Erythroblast (primary cell): ENCODE measurements at places on chromosomes 6 and 20.
A peak's percentile ranks its signal among the peaks of the same experiment; 100 is the strongest.

GRCh38 chr6:20716865-20717264 lies 182.6 kb downstream of the CDKAL1 start:
- no peak for DNase-seq

DNA sequence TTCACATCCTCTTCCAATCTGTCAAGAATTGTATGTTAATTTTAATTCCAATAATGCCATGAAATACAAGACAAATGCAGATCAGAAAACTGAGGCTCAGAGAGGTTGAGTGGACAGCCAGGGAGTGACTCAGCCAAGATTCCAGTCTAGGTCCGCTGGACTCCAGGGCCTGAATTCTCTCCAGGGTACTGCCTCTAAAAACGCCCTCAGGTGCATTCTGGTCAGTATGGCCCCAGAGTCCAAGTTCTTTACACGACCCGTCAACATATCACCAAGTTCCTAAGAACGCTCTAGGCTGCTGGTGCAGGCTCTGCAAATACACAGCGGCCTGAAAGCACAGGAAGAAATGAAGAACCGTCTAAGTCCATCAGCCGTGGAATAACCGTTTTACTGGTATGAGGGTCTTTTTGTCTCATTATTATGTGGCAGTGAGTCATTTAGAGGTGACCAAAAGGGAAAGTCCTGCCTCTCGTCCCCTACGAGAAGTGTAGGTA lies 709 bp upstream of the ASXL1 start:
- DNase-seq = peak; percentile 70

- no peak for DNase-seq
Observed at GRCh38 chr20:41004531-41005360, 23.9 kb upstream of the TOP1 start.

GRCh38 chr6:82144007-82144851 lies 103.3 kb downstream of the IBTK start:
- DNase-seq = no peak

GRCh38 chr6:151440930-151441329 lies 11.0 kb downstream of the RMND1 start:
- DNase-seq = peak; percentile 34

GRCh38 chr6:79468116-79468515 lies 69.1 kb downstream of the LCA5 start:
- DNase-seq = no peak

DNA sequence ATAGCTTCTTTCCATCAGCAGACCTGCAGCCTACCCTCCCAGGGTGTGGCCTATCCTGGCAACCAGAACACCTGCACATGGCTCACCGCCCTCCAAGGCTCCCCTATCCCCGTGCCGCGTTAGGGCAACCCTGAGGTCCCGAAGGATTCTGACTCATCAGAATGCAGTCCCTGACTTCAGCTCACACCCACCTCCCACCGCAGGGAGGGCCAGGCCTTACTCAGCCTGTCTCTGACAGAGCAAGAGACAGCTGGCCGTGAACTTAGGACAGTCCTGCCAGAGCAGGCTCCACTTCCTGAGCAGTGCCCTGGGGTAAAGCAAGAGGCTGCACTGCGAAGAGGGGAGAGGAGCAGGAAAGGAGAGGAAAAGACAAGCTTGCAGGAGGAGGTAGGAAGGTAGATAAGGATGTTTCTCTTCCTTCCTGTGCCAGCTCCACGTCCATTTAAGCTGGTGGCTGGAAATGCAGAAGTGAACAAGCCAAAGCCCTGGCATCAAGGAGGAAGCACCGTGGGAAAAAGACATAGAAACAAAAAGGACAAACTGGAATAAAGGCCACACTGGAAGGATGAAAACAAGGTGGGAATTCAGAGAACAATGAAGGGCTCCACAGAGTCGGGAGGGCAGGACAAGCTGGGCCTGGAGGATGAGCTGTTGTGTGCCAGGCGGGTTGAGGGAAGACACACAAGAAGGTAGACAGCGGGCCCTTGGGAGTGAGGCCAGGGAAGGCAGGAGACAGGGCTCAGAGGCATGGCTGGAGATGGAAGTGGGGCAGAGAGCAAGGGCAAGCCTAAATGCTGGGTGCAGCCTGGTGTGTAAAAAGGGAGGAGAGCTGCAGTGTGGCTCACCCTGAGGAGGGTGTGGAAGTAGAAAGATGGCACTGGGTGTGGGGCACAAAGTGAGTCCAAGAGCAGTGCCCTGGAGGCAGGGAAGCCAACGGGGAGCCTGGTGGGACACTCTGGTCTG lies 102.7 kb downstream of the SLC23A2 start:
- no peak for DNase-seq

DNA sequence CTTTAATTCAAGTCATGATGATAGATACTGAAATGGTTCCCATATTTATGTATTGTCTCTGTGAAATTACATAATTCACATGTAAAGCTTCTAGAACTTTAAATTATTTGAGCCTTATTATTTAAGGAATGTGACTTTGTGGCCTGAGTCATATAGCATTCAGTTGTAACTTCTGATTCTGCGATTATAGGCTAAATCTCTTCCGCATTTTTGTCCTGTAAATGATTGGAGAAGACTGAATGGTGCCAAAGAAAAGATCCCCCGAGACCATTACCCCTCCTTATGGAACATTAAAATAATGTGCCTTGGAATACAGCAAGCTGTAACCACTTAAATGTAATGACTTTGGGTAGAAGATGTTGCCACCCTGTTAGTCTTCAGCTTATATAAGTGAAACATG lies 63.3 kb upstream of the MAP7 start:
- no peak for DNase-seq

GRCh38 chr6:168886964-168887363 lies 366.7 kb downstream of the THBS2 start:
- no peak for DNase-seq

DNA sequence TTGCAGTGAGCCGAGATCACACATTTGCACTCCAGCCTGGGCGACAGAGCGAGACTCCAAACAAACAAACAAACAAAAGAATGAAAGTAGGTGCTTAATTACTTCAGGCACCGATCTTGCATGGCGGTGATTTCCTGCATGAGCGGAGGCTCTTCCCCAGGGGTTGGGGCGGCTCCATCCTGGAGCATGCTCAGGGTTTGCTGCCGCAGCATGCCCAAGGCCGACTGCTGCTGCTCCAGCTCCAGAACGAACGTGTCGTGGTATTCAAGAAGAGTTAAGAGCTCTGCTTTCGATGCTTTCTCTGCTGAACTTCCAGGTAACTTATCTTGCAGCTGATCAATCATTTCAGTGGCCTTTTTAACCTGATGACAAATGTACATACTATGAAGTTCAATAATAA lies 313.8 kb downstream of the SYNE1 start:
- no peak for DNase-seq

GRCh38 chr6:53280207-53280606 lies 68.5 kb downstream of the ELOVL5 start:
- DNase-seq = no peak

DNA sequence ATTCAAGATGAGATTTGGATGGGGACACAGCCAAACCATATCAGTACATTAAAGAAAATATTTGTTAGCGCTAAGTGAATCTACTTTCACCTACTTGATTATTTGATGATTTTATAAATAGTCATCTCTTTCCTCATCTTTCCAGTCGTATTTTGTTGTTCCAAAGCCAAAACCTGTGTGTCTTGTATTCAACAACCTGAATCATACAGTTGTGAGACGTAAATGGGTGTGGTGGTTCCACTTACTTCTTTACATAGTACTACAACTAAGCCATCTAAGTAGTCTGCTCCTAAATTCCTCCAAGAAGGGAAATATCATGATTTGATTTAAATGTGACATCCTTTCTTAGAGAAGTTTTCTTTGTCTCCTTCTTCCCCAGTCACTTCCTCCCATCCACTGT lies 132.8 kb downstream of the ESR1 start:
- DNase-seq = no peak

- peak; percentile 88 for DNase-seq
Observed at GRCh38 chr20:53869466-53870258, 200.7 kb downstream of the BCAS1 start.

- DNase-seq = peak; percentile 45
Observed at GRCh38 chr20:408843-409696, 971 bp downstream of the RBCK1 start.

DNA sequence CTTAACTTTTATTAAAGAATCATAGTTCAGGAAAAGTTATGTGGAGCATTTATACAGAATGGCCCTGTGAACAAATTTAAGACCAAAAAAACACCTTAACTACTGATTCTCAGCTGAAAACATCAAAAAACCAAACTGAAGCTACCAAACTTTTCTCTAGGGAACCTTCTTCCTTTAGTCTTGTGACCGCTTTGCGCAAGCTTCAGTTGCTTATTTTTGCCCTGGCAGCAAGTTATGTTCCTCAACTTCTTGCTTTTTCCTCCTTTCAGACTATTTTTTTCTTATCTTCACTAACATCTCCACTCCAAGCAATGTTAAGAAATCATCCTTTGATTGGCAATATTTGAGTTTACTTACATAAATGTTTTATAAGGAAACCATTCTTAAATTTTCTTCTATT lies 100.1 kb downstream of the MYB start:
- no peak for DNase-seq

DNA sequence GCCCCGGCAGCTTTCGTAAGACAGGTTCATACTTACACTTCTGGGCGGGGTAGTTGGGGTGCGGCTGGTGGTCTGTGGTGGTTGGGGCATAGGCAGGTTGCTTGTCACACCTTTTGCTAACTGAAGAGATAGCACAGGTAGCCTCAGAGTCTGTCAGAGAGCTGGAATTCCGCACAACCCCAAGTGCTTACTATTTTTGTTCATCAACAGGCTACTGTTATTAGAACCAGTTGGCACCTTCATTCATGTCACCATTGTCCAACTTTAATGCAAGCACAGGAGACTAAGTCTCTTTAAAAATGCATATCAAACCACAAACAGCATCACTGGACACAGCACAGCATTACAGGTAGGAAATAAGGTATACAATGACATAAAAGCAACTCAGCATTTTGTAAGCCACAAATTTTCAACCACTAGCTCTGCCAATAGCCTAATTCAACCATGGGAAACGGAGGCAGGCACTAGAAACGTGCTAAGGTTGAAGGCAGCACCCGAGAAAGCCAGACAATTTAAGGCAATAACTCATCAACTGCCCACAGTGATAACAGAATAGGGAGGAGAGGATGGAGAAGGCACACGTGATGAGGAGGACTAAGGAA lies 143.8 kb downstream of the ZMYND8 start:
- DNase-seq = no peak

- DNase-seq = peak; percentile 81
Observed at GRCh38 chr6:128520436-128521281, at the start of gene PTPRK. TSS of gene PTPRK (minus strand) at chr6:128520599. CDS start at chr6:128520358, 241 bp downstream.

GRCh38 chr6:155779456-155779855 lies 323.8 kb upstream of the NOX3 start:
- DNase-seq = no peak

GRCh38 chr6:80440496-80441115 lies 334.1 kb downstream of the BCKDHB start:
- DNase-seq = no peak

- no peak for DNase-seq
Observed at GRCh38 chr6:136410201-136411024, 120.8 kb upstream of the BCLAF1 start.

- DNase-seq = no peak
Observed at GRCh38 chr6:44446626-44447300, 59.3 kb downstream of the CDC5L start.

DNA sequence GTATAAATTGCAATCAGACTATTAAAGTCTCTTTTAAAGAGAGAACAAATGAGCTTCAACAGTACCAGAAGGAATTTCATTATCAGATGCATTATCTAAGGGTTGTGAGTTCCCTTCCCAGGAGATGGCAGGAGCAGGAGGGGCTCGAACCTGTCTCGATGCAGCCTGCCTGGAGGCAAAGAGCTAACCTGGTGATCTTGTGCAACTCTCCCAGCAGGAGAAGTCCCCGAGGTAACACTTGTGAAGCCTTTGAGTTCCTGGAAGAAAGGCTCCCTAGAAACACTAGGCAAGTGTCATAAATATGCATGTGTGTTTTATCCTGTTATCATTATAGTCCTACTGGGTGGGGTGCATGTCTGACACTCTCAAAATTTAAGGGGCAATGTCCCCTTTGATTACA lies 232.2 kb upstream of the ARID1B start:
- DNase-seq = no peak

DNA sequence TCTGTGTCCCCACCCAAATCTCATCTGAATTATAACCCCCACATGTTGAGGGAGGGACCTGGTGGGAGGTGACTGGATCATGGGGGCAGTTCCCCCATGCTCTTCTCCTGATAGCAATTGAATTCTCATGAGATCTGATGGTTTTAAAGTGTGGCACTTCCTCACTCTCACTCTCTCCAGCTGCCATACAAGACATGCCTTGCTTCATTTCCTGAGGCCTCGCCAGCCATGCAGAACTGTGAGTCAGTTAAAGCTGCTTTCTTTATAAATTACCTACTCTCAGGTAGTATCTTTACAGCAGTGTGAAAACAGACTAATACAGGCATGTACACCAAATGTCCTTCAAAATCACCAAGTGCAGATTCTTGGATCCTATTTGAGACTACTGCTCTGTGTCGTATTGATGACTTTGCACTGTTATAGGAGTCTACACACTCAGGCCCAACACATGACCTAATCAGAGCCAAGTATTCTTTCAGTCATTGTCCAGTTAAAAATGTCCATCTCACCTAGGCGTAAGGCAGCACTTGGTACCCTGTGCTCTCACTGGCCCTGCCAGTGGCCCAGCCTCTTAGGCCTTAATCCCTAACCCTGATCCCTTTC lies 52.8 kb upstream of the UST start:
- DNase-seq = no peak

GRCh38 chr6:40587240-40588069 lies at the start of gene LRFN2:
TSS of gene LRFN2 (minus strand) at chr6:40587364.
- DNase-seq = peak; percentile 61

DNA sequence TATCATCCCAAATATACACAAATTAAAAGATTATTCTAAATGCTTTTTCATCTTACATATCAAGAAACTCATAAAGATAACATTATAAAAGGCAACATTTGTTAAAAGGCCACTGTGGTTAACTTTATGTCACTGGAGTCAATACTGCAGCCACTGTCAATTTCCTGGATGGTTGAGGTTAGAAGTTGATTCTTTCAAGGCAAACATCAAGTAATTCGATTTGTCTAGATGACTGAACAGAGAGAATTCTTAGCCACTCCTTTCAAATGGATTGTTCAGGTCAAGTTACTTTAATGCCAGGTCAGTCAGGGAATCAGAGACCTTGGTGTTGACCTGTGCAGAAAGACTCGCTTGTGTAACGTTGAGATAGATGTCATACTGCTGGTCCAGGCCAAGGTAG lies 44.4 kb upstream of the SIM1 start:
- no peak for DNase-seq

DNA sequence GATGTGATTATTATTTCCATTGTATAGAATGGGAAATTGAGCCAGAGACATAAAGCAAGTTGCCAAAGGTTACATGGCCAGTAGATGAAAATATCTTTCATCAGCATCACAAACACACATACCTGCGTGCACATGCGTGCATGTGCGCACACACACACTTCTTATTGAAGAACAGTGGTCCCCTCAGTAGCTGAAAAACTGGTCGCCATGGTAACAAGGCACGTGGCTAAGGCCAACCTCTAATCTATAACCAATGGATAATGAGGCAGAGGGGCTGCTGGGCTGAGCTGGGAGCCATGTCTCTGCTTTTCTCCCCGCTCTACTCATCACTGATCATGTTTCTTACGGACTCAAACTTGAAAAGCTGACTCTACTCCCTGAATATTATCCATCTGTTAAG lies 60.3 kb downstream of the NRSN1 start:
- no peak for DNase-seq
